Mammary epithelial cell (primary cell): ENCODE measurements at places on chromosomes 7 and 10.
A peak's percentile ranks its signal among the peaks of the same experiment; 100 is the strongest.

- peak; percentile 98 for DNase-seq
These were observed 17.2 kb upstream of the UBE2H start for GRCh38 chr7:129969881-129970446.

DNA sequence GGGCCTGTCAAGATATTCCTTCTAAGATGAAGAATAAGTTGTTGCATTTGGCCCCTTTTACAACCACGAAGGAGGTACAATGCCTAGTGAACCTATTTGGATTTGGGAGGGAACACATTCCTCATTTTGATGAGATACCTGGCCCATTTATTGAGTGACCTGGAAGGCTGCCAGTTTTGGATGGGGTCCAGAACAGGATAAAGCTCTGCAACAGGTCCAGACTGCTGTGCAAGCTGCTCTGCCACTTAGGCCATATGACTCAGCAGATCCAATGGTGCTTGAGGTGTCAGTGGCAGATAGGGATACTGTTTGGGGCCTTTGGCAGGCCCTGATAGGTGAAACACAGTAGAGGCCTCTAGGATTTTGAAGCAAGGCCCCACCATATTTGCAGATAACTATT is 704.6 kb downstream of the CCSER2 start:
- no peak for DNase-seq

DNA sequence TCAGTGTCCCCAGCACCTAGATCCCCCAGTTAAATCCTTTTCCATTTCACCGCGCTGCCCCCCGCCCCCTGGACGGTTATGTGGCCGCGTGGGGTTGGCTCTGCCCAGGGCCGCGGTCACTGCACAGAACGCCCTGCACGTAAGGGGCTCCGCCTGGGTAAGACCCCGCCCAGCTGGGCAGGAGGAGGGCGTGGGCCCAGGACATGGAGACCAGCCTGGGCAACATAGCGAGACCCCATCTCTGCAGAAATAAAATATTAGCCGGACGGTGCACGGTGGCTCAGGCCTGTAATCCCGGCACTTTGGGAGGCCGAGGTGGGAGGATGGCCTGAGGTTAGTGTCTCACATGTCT is 650 bp upstream of the ZFAND2A start:
- DNase-seq, result peak; percentile 5

- peak; percentile 40 for DNase-seq
These were observed 1.8 kb downstream of the GSTO1 start for GRCh38 chr10:104256335-104256961.

GRCh38 chr10:94138391-94138790 is 144.7 kb downstream of the PLCE1 start:
- no peak for DNase-seq

DNA sequence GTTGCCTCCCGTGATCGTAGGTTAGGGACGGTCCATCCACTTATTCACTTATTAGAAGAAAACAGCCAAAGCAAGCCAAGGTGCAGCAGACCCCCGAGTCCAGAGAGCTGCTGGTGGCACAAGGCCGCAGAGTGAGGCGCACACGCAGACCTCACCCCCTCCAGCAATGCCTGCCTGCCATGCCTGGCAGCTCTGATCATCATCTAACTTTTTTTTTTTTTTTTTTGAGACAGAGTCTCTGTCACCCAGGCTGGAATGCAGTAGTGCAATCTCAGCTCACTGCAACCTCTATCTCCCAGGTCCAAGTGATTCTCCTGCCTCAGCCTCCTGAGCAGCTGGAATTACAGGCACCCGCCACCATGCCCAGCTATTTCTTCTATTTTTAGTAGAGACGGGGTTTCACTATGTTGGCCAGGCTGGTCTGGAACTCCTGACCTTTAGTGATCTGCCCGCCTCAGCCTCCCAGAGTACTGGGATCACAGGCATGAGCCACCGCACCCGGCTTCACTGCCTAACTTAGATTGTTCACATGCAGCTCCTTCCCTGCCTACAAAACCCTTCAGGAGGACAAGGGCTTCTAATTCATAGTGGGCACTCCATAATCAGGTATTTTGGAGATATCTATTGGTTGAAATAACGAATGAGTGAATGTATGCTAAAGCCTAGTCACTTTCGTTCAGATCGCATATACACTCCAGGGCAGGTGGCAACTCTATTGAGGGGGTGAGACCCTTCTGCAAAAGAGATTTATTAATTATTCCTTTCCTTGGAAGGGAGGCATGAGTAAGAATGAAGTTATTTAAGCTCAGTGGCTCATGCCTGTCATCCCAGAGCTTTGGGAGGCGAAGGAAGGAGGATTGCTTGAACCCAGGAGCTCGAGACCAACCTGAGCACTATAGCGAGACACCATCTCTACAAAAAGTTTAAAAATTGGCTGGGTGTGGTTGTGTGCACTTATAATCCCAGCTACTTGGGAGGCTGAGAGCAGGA is 15.9 kb downstream of the TRIM56 start:
- no peak for DNase-seq
